ENCODE measurements at places on chromosomes 5 and 9.

GRCh38 chr9:112725961-112726360 is 8.0 kb upstream of the INIP start:
- no peak for DNase-seq

GRCh38 chr5:122909470-122910100 is 64.2 kb downstream of the SNX24 start:
- DNase-seq = no peak

GRCh38 chr5:161332343-161332742 is 214.2 kb downstream of the GABRB2 start:
- no peak for DNase-seq

- DNase-seq = no peak
Observed at GRCh38 chr5:142836048-142836447, 65.9 kb downstream of the ARHGAP26 start.

DNA sequence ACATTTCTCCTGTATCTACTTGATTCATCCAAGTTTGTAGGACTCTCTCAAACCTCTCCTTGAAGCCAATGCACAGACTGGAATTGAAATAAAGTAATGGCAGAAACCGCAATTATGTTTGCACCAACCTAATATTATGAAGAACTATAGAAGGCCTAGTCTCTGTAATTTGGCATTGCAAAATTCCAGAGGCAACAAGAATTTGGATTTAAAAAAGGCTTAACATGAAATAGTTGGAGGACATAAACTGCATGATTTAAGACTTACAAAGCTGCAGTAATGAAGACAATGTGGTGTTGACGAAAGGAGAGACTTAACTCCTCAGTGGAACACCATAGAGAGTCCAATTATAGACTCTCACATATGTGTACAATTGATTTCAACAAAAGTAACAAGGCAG is 117.8 kb upstream of the MINAR2 start:
- DNase-seq = no peak

GRCh38 chr5:31641059-31641458 is 2.1 kb downstream of the PDZD2 start:
- DNase-seq = no peak

DNA sequence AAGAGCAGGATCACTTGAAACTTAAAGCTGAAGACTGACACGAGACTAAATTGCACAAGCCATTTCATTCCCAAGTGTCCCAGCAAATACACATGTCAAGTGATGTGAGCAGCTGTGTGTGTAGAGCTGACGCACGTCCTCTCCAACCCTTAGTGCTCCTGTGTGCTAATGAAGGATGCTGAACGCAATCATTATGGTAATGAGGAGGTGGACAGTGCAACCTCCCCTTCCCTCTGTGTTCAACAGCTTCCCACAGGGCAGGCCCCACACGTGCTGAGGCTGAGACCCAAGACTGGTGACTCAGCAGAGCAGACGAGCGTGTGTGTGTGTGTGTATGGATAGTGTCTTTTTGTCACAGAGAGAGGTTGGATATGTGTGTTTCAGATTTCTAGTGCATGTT is 702.1 kb downstream of the SEMA5A start:
- DNase-seq = no peak

- DNase-seq = no peak
Observed at GRCh38 chr9:133987946-133988665, 4.0 kb downstream of the VAV2 start.

DNA sequence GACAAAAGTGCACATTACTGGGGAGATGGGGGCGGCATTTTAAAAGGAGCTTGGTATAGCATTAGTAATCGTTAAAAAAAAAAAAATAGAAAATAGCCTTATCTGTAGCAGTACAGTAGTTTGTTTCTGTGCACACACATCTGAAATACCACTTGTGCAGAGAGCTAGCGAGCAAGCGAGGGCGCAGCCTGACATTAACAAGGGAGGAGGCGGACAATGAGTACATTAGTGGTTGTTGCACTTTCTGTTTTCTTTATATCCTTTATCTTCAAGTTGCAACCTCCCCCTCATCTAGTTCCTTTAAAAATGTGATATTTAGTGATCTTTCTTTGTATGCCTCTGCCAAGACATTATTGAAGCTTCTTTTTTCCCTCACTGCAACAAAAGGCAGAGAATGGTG is 880 bp upstream of the PTPDC1 start:
- no peak for DNase-seq

- no peak for DNase-seq
Observed at GRCh38 chr9:3909966-3910650, 384.3 kb upstream of the RFX3 start.

- no peak for DNase-seq
Observed at GRCh38 chr5:115375893-115376292, 79.4 kb upstream of the CCDC112 start.

- DNase-seq = no peak
Observed at GRCh38 chr5:89399548-89399947, 516.6 kb upstream of the MEF2C start.

GRCh38 chr9:86175743-86176456 is 76.5 kb upstream of the GOLM1 start:
- DNase-seq = peak; percentile 34

GRCh38 chr9:8261737-8262136 is 462.2 kb upstream of the DMAC1 start:
- DNase-seq = no peak

DNA sequence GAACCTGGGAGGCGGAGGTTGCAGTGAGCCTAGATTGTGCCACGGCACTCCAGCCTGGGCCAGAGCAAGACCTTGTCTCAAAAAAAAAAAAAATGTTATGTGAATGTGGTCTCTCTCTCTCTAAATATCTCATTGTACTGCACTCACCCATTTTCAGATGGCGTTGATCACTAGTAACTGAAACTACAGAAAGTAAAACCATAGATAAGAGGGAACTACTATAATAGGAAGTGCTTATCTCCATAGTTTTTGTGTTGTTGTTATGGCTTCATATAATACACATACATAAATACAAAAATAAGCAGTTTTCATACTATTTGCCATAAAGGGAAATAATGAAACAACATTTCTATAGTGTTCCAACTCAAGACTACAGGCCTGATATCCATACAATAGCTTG is 9.1 kb downstream of the IL31RA start:
- DNase-seq = no peak

DNA sequence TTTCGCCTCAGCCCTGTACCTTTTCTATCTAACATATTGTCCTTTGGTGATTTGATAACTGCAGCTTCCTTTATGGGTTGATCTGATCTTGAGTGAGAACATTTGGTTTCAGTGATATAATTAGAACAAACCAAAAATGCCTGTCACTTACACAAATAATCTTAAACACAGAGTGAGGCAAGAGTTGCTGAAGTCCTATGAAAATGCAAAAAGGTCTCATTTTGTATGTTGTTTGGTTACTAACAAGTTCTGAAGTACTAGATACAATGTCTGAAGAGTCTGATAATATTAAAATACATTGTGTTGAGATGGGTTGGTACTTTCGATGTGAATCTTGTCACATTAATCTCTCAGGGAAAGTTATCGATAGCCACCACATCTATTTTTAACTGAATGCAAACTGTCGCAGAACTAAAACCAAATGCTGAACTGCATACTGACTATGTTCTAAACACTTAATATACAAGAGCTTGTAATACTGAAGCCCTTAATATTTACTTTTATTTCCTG is 70.4 kb upstream of the TMED7 start:
- DNase-seq = no peak

- DNase-seq = peak; percentile 75
Observed at GRCh38 chr9:134962065-134962972, 44.6 kb upstream of the FCN1 start.

GRCh38 chr9:121743441-121744001 is 92.1 kb downstream of the DAB2IP start:
- DNase-seq = peak; percentile 93

DNA sequence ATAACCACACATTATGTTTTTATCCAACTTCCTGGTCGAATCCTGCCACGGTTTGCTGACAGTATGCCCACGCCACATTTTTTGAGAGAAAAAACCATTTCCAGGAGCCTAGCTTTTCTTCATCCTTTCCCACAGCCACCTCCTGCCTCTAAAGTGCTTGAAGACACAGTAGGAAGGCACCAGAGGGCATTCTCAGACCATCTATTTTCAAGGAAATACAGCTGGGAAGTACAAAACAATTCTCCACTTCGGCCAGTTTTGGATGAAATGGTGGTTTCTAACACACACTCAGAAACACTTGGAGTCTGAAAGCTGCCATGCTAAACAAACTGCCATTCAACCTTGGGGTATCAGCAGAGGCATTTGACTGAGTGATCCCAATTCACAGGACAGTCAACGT is 86.3 kb upstream of the RPS23 start:
- no peak for DNase-seq

DNA sequence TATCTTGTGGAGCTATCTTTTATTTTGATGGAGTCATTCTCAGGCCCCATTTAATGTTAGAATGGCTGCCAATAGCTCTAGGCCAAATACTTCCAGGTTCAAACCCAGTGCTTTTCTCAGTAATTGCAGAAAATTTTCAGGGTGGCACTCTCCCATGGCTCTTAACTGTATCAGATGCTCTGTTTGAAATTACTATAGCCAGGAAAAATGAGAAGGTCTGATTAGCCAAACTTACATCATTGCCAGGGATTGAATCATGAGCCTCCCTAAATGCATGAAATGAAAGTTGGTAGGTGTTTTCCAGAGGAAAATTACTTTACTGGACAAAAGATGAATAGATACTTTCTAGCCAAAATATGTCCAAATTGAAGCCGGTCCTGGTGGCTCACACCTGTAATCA is 404.8 kb downstream of the MAT2B start:
- no peak for DNase-seq

- no peak for DNase-seq
Observed at GRCh38 chr5:73280821-73281746, 108.1 kb downstream of the TMEM174 start.

DNA sequence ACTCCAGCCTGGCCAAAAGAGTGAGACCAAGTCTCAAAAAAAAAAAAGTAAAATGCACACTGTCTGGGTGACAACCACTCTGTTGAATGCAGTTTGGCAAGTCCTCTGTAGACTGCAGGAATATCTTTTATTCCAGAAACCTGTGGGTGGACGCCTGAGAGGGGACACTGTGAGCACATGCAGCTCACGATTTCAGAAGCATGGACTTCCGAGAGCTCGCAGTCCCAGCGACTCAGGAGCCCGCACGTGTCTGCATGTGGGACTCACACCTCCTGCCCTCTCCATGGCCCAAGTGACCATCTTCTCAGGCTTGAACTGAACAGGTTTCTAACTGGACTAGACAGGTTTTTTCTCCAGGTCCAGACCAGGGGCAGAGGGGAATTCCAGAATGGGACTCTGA is 388.6 kb upstream of the IRX2 start:
- DNase-seq = peak; percentile 62

DNA sequence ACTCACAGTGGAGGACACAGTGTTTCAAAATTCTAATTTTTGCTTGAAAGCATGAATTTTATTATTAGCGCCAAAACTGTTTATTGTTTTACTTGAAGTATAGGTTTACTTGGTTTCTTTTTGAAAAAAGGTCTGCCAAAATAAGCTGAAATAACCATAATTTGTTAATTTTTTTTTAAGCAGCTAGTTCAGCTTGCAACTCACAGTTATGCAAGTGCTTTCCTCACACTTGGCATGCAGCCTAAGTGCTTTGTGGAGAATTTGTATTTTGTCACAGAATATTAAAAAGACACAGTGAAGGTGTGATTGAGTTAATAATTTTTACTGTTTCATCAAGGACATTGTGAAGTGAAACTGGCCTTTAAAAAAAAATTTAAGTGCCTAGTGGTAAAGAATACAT is 21.6 kb downstream of the PBX3 start:
- no peak for DNase-seq

GRCh38 chr5:149780043-149780737 is 50.1 kb downstream of the PPARGC1B start:
- no peak for DNase-seq

DNA sequence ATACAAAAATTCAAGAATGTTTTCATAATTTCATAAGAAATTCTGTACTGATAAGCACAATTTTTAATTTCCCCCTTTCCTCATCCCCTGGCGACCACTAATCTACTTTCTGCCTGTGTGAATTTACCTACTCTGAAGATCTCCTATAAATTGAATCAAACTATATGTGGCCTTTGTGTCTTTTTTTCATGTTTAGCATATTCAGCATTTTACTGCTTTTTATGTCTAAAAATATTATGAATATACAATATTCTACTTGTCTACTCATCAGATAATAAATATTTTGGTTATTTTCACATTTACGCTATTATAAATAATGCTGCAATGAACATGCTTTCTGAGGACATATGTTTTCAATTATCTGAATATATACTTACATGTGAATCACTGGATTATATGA is 144.8 kb downstream of the CYLC2 start:
- no peak for DNase-seq

DNA sequence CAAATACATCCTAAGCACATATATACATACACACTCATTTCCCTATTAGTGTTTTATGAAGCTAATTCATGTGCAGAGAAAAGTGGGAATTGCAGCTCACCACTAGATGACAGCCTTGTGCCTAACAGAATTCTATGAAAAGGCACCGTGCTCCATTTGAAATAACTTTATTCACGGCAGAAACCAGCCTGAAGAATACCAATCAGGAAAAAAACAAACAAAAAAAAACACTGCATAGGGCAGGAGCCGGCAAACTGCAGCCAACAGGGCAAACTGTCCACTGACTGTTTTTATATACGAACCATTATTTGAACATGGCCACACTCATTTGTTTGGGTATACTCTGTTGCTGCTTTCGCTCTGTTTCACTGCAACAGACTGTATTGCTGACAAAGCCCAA is 33.6 kb downstream of the ERMP1 start:
- DNase-seq = no peak

GRCh38 chr9:104948277-104948676 is 20.3 kb upstream of the ABCA1 start:
- no peak for DNase-seq

DNA sequence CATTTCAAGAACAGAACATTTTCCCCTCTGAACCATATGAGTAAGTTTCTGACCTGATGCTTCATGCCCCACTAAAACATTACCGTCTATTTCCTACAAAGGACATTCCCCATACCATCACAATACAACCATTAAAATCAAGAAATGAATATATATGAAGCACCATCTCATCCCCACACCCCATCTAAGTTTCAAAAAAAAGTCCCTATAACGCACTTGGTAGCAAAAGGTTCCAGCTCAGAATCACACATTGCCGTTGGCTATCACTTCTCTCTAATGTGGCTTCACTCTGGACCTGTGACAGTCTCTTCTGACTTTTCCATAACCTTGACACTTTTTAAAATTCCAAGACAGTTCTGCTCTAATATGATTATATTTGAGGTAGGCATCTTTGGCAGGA is 5.9 kb downstream of the EMB start:
- no peak for DNase-seq

DNA sequence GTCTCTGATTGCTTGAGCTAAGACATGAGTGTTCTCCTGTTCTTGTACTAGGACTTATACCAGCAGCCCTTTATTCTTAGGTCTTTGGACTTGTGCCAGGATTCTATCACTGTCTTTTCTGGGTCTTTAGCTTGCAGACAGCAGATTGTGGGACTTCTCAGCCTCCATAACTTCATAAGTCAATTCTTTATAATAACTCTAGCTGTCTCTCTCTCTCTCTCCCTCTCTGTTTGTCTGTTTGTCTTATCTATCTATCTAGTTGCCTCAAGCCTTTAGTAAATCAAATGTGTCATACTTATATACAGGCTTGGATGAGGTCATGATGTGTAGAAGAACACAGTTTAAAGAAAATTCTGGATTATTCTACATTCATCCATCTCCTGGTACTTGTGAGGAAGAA is 11.5 kb upstream of the ANKRD55 start:
- DNase-seq = no peak

GRCh38 chr5:172722327-172722815 is 48.6 kb downstream of the DUSP1 start:
- DNase-seq = no peak

All from osteocyte (in vitro differentiated cells).